Ovary (tissue), 10 donors: ENCODE measurements at places on chromosomes 7 and 10. TPM values are rescaled to one million over a fixed set of nuclear protein-coding genes. Genes with fewer than 3 reads are reported as not detected.

- H3K4me3 ChIP-seq = no peak overlapping the region
- no peaks in the 10 kb centered on the region for H3K27me3 ChIP-seq
- H3K27ac ChIP-seq = peak overlapping the region; percentile 63
- peaks cover 68% of the 10 kb centered on the region for H3K4me1 ChIP-seq
Measured at GRCh38 chr10:79150444-79150754, 81.6 kb downstream of the ZMIZ1 start.

GRCh38 chr10:29797616-29798015 lies 162.8 kb upstream of the SVIL start:
- H3K4me3 ChIP-seq = no peak overlapping the region
- H3K36me3 ChIP-seq = no peaks in the 10 kb centered on the region
- DNase-seq = no peak
- H3K27ac ChIP-seq = no peak overlapping the region
- H3K4me1 ChIP-seq = peaks cover 2% of the 10 kb centered on the region

DNA sequence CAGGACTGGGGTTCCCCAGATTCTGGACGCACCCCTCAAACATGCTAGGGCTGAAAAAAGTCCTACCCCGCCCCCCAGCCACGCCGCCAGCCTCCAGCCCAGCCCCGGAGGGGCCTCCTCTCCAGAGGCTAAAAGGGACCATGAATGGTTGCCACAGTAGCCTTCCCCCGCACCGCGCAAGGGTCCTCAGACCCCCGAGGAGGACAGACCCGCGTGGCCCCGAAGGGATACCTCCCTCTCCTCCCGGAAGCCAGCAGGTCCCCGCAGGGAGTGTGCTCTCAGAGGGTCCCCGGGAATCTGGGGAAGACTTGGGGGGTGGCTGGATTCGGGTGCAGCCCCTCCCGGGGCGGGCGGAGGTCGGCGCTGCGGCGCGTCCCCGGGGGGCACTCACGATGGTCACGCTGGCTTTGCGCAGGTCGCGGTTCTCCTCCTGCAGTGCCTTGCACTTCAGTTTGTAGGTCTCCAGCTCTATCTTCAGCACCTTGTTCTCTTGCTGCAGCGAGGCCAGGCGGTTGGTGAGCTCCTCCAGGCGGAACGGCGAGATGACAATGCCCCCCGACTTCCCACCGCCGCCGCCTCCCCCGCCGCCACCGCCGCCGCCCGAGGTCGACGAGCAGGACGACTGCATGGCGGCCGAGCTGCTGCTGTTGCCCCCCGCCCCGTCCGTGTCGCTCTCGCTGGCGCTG lies 482 bp downstream of the CCDC6 start:
- H3K4me3 ChIP-seq = peak overlapping the region; percentile 95
- H3K27ac ChIP-seq = peak overlapping the region; percentile 67
- peaks cover 13% of the 10 kb centered on the region for H3K4me1 ChIP-seq
- H3K36me3 ChIP-seq = no peaks in the 10 kb centered on the region
- H3K27me3 ChIP-seq = no peaks in the 10 kb centered on the region
- peak; percentile 29 for DNase-seq

The OR13A1 gene
- not detected for total RNA-seq

The PALD1 gene
- total RNA-seq = 4.8 TPM

GRCh38 chr7:55073051-55073511 lies 54.3 kb downstream of the EGFR start:
- peaks cover 26% of the 10 kb centered on the region for H3K4me1 ChIP-seq
- DNase-seq = no peak
- H3K27me3 ChIP-seq = no peaks in the 10 kb centered on the region
- peak overlapping the region; percentile 69 for H3K27ac ChIP-seq

DNA sequence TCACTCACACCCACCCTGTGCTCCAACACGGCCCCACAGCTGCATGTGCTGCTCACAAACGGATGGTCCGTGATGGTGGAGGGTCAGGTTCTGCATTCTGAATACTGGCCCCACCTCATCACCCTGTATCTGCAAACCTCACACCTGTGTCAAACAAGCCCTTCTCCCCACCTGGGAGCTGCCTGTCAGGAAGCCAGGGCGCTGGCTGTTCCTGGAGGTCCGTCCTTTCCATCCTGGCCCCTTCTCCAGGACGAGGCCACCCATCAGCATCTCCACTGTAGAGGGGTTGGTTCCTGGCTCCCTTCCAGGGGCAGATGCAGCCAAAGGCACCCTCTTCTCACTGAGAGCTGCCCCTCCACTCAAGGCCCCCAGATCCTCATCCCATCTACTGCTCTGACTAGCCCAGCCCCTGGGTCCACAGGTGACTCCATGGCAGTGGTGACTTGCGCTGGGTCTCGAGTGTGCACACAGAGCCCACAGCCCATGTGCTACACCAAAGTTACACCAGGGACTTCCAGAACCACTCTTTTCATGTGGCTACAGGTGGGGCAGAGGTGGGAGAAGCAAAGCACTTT lies 229.4 kb downstream of the TNS3 start:
- no peak overlapping the region for H3K27ac ChIP-seq
- no peaks in the 10 kb centered on the region for H3K36me3 ChIP-seq
- peaks cover 7% of the 10 kb centered on the region for H3K4me1 ChIP-seq
- H3K4me3 ChIP-seq = no peak overlapping the region
- no peaks in the 10 kb centered on the region for H3K27me3 ChIP-seq

The FXYD4 gene
- not detected for total RNA-seq
